ENCODE measurements at places on chromosomes 3 and 15.

DNA sequence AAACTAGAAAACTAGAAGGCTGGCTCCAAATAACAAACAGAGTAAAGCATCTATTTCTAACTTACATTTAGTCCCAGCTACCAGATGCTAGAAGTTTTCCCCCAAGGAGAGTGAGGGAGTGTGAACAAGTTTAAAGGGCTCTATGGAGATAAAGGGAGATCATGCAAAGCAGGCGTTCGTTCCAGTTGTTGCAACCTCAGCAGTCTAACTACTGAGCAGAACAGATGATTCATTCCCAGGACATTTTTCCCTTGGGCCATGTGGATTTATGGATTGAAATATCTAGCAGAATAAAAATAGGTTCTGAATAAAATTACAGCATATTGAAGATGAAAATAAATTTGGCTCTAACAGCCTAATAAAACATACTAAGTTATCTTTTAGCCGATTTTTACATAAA is 154.8 kb upstream of the TTC14 start:
- no peak for DNase-seq

GRCh38 chr3:41430886-41431285 is 231.6 kb downstream of the CTNNB1 start:
- no peak for DNase-seq

- DNase-seq = no peak
These were observed 44.6 kb upstream of the LMCD1 start for GRCh38 chr3:8457039-8457438.

DNA sequence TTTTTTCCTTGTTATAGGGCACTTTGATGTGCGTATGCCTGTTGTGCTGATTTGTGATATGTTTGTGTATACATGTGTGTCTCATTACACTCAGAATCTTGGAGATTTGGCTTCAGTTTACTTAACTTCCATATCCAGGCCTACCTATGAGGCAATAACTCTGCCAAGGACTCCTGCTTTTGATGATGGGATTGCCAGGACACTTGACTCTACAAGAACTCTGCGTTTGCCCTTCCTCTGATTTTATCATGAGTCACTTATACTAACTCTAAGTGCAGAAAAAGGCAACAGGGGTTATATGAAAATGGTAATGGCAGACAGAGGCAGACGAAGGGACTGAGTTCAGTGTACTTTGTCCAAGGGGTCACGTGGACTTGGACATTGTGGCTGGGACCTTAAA is 33.6 kb downstream of the MCTP2 start:
- no peak for DNase-seq

GRCh38 chr3:8492744-8493511 is 8.7 kb upstream of the LMCD1 start:
- no peak for DNase-seq

GRCh38 chr3:39285332-39285731 is 5.5 kb upstream of the CX3CR1 start:
- DNase-seq = no peak

- DNase-seq = no peak
These were observed 80.1 kb upstream of the TSC22D2 start for GRCh38 chr3:150327678-150328653.

- DNase-seq = no peak
These were observed 110.7 kb downstream of the EEFSEC start for GRCh38 chr3:128263946-128264345.

DNA sequence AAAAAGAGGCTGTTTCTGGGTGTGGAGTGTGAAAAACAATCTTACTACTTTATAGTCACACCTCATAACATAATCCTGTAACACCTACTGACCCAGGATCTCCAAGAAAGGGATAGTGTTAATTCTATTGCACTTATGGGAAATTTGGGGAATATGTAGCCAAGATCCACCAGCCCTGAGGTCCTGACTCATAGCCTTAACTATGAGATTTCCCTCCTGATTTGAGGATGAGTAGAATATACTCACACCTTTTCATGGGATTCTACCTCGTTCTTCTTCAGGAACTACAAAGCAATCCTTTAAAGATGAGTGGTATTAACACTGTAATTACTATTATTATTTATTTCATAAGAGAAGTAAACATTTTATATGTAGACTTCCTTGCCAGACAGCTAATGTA is 315.2 kb downstream of the MECOM start:
- DNase-seq = no peak

GRCh38 chr3:157746391-157746790 is 243.2 kb upstream of the VEPH1 start:
- no peak for DNase-seq

- DNase-seq = no peak
These were observed 141.2 kb downstream of the HCN4 start for GRCh38 chr15:73227433-73228056.

Data from activated CD4-positive, alpha-beta T cell treated with anti-CD3 and anti-CD28 coated beads, Interleukin-2, Interleukin-6, amounts not matched to agents 100 ng/mL and 50 ng/mL, durations not matched to agents 16 hours and 8 hours (primary cell).